Cardiac fibroblast (primary cell): ENCODE measurements at places on chromosomes 1 and 21.

DNA sequence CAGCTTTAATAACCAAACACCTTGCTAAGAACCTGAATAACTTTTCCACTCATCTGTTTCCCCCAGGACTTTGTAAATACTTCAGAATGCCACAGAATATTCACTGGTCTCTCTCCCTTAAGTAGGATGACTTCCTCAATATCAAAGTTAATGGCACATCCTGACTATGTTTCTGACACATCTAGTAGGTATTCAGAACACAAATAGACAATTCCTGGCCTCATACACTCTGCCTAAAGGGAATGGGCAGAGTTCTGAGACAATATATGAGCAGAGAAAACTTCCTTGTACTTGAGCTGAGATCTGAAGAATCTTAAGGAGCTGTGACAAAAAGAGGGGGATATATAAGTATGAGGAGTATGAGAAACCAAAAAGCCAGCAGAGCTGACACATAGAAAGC lies 34.8 kb downstream of the ANKRD13C start:
- peak; percentile 8 for DNase-seq

DNA sequence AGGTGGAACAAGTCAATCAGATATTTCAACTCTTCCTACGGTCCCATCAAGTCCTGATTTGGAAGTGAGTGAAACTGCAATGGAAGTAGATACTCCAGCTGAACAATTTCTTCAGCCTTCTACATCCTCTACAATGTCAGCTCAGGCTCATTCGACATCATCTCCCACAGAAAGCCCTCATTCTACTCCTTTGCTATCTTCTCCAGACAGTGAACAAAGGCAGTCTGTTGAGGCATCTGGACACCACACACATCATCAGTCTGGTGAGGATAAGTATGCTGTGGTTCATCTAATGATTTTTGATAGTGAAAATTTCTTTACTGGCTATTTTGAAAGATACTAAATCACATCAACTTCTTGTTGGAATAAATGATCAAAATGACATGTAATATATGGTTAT lies 67.7 kb upstream of the MPC2 start:
- no peak for DNase-seq

DNA sequence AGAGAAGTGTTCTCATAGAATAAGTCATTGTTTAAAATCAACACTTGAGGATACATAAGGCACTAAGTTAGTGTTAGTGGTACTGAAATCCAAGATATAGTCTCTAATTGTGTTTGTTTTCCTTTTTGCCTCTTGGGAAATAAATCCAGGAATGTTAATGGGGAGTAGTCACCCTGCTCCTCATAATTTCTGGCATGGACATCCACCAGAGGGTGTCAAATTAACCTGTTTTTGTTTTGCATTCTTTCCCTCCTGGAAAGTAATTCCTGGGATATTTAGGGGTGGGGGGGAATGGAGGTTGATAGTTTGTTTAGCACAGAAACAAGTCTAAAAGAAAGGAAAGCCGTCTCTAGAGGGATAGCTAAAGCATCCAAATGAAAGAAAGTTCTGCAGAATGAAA lies 87.8 kb upstream of the MAP1LC3C start:
- no peak for DNase-seq

GRCh38 chr21:42144679-42145568 lies 73.8 kb downstream of the UMODL1 start:
- no peak for DNase-seq

GRCh38 chr1:41856151-41856943 lies 62.4 kb downstream of the HIVEP3 start:
- DNase-seq = no peak

DNA sequence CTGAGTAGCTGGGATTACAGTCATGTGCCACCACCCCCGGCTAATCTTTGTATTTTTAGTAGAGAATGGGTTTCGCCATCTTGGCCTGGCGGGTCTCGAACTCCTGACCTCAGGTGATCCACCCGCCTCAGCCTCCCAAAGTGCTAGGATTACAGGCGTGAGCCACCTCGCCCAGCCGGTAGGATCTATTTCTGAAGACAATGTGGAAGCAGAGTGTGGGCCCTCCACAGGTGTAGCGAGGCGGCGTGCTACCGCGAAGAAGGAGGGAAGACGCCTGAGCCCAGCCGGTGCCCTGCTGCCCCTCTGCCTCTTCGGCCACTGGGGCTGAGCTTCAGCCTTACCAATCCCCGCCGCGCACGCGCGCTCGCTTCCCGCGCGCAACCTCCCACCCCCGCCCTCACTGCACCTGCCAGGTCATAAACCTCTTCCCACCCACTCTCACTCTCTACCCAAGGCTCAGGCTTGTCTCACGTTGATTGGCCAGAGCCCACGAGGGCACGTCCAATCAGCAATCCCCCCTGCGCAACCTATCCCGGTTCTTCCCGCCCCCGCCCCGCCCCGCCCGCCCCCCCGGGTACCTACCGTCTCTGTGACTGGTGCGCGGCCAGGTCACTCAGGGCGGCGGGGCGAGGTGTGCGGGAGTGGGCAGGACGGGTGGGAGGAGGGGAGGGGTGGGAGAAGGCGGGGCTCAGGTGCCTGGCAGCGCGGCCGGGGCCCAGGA lies 409 bp upstream of the HOOK1 start:
- DNase-seq = no peak
